Caudate nucleus (tissue), 63 donors: ENCODE measurements at places on chromosomes 5 and 9.

GRCh38 chr5:133494923-133495246, 117.5 kb downstream of the FSTL4 start:
- DNase-seq, result no peak

DNA sequence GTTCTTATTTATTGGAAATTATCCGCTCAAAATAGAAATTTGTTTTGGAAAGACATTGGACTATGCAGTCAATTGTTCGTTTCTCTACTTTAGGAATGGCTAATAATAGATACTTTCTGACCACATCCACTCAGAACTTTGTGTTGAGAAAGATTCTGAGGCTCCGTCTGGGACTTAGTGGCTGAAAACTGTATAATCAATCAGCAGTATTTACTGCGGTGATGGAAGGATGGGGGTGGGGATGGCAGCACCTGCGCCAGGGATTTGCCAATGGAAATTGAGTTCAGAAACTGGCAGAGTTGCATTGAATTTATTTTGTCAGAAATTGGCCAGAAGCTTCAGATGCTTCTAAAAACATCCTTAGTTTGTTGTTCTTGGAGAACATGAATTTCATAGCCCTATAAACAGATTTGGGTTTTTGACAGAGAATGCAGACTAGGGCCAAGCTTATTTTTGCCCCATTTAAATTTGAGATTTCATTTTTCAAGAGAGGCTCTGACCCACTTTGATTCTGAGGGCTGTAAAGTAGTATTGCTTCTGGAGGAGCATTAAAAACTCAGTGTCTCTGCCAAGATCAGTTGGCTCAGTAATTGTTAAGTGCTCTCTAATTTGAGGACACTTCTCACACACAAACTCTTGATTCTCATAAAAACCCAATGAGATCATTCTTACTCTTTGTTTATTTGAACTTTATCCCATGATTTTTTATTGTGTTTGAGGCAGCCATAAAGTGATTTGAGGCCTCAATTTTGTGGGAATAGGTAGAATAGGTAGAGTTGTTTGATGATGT, 215.1 kb downstream of the CD180 start:
- no peak for DNase-seq

DNA sequence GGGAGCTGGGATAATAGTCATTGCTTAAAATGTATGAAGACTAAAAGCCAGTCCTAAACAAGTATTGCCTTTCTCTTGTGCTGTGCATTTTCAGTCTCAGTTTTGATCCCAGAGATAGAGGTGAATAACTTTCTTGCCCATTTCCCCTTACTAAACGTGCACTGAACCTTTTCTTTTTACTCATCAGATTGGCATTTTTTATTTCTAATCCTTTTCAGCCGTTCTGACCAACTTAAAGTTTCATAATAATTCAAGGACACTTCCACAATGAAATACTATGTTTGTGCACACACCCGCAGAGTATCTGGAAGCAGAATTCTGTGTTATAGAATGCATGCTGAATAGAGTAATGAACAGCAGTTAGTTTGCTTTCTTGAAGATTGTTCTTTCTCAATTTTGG, 343.6 kb downstream of the LRRC70 start:
- DNase-seq, result no peak

GRCh38 chr5:62791059-62791458, 212.4 kb downstream of the LRRC70 start:
- no peak for DNase-seq

GRCh38 chr5:68499987-68500386, 284.4 kb downstream of the PIK3R1 start:
- no peak for DNase-seq

GRCh38 chr9:76716085-76716672, 48.1 kb upstream of the PCA3 start:
- no peak for DNase-seq

GRCh38 chr9:109887079-109887478, 107.1 kb downstream of the PALM2AKAP2 start:
- no peak for DNase-seq

GRCh38 chr9:129696944-129697655, 31.7 kb downstream of the PRRX2 start:
- DNase-seq, result no peak

DNA sequence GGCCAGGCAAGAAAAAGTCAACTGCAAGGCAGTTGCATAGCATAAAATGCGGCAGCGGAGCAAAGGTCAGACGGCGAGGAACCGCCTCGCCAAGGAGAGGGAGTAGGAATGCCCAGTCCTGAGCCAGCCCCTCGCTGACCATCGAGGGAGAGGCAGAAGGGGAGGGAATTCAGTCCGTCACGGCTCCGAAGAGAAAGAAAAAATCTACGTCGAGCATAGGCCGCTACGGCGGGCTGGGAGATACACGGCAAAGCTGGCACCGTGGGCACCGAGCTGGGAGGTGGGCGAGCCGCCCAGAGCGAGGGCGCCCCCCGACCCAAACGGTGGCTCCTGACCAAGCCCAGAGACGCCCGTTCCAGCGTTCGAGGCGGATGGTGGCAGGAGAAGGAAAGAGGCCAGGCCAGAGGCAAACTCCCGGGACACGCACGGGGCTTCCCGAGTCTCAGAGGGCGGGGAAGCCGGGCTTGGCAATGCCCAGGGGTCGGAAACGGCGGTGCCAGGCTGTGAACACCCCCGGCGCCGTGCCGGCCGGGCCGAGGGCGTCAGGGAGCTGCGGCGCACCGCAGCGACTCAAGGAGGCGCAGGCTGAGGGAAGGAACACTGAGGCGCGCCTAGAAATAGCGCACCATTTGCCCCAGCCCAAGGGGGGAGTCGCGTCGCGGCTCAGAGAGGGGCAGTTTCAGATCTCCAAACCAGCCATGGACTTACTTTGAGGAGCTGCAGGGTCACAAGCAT, 518 bp downstream of the SPRY4 start:
- no peak for DNase-seq

GRCh38 chr9:112118009-112118408, 57.1 kb downstream of the SUSD1 start:
- DNase-seq, result no peak

- no peak for DNase-seq
Observed at GRCh38 chr5:138819081-138819480, 56.1 kb downstream of the LRRTM2 start.

DNA sequence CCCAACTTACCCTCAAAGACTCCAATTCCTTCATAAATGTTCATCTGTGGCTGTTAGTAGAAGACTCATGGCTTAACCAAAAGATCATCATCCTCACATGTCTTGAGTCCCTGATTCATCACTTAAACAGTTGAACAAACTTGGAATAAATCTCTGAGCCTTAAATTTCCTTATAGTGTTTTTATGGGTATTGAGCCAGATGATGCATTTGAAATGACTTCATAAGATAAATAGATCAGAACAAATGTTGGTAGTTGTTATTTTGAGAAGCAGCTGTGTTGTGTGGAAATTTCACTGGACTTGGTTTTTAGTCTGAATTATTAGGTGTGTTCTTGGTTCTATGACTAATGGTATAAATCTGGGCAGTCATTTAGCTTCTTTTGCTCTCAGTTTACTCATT, 236.2 kb downstream of the NNT start:
- no peak for DNase-seq

DNA sequence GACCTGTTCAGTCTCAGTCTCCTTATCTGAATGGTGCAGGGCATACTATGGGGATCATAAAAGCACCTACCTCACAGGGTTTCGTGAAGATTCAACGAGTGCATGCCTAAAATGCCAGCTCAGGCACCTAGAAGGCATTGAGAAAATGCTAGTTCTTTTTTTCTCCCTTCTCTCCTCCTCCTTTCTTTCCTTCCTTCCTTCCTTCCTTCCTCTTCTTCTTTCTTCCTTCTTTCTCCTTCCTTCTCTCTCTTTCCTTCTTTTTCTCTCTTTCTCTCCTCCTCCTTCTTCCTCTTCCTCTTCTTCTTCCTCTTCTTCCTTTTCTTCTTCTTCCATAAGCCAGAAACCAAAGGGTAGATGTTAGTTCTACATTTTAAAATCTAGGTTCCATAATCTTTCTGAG, 12.3 kb upstream of the RAB14 start:
- DNase-seq, result no peak

- DNase-seq, result no peak
Observed at GRCh38 chr5:38453921-38454320, 102.5 kb downstream of the LIFR start.

DNA sequence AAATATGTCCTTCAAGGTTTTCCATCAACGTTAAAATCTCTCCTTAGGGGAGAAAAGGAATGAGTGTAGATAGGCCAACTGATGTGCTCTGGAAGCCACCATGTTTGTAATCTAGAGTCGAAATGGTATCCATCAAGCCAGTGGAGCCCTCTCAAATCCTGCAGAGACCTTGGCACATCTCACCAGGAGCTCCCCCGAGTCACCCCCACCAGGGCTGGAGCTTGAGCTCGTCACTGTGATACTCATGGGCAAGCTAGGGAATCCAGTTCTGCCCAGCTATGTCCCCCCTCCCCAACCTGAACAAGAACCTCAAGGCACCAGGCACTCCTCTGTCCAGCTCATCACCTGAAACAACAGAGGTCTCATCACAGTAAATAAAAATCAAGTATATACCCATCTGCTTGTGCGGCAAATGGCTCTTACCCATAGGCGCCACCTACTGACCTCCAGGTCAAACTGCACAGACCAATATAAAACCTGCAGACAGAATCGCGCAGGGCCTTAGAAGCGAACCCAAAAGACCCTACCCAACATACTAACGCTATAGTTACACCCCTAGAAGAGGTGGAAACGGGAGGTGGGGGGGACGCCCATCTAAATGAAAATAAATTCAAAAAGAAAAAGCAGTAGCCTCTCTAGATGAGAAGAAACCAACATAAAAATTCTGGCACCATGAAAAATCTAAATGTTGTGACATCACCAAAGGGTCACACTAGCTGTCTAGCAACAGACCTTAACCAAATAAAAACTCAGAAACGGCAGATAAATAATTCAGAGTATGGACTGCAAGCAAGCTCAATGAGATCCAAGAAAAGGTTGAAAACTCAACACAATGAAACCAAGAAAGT, 75.0 kb downstream of the TTC39B start:
- DNase-seq, result no peak

GRCh38 chr5:138946241-138946623, 71.1 kb upstream of the LRRTM2 start:
- no peak for DNase-seq

- no peak for DNase-seq
Observed at GRCh38 chr5:157107508-157107907, 1.3 kb downstream of the HAVCR2 start.

DNA sequence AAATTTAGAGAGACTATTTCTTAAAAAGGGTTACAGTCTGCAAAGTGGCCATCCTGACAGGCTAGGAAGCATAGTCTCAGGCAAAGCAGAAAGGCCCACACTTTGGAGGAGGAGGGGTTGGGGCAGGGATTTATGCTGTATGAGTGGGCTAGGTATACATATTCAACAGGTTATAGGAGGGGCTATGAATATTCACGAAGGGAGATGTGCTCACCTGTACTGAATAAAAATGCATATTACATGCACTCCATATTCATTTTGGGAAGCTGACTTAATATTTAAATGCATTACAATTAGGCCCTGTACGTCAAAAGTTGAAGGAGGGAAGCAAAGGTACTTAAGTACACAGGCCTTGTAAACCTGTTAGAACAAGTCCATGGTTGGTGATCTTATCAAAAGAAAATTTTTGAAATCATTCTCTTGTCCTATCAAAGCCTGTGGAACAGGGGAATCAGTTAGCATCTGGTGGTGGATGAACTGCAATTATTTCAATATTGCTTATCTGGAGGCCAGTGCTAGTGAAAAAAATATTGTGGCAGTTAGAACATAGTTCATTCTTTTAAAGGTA, 1.6 kb downstream of the CENPP start:
- DNase-seq, result no peak

DNA sequence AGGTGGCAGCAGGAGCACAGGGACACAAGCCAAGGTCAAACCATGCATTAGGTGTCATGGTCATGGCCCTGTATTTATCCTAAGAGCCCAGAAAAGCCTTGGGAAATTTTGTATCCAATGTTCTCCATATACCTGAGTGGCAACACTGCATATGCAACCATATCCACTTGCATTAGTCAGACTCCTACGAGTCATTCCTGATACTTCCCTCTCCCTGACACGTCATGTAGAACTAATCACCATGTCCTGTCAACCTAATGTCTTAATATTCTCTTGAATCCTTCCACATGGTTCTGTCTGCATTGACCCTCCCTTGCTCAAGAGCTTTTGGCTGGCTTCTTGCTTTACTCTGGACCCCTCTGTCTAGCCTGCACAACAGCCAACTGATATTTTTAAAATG, 9.4 kb downstream of the SCGB3A2 start:
- no peak for DNase-seq

GRCh38 chr9:22211588-22212360, 202.7 kb upstream of the CDKN2B start:
- no peak for DNase-seq

DNA sequence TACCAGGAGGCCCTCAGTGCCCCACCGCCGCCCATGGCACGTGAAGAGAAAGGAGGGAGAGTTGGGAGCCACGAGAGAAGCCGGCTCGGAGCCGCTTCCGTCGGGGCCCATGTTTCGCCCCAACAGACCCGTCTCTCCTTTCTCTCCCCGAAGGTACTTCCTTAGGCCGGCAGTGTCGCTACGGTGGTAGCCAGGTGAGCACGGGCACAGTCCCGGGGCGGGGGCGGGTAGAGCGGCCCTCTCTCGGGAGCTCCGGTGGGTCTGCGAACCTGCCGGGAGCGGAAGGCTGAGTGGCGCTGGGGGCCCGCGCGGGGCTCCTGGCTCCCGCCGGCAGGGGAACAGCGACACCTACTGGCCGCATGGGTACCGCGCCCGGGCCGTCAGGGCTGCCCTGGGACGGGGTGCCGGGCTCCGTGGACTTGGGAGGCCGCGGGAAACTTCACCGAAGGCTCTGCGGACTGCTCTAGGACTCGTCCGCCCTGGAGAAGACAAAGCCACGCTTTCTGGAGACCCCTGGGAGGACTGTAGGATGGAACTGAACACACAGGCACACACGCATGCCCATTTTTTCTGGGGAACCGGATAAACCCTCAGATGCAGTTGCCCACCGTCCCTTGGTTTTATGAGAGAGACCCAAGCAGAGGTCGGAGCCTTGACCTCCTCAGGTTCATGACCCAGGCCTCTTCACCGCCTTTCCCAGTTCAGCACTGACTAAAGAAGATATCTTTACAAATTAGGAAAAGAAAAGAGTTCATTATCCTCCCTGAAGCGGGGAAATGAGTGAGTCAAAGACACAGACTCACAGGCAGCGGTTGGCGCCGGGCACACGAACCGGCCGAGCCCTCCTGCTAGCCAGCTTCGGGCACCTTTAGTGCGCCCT, 202.5 kb downstream of the MEF2C start:
- DNase-seq, result peak; percentile 61

DNA sequence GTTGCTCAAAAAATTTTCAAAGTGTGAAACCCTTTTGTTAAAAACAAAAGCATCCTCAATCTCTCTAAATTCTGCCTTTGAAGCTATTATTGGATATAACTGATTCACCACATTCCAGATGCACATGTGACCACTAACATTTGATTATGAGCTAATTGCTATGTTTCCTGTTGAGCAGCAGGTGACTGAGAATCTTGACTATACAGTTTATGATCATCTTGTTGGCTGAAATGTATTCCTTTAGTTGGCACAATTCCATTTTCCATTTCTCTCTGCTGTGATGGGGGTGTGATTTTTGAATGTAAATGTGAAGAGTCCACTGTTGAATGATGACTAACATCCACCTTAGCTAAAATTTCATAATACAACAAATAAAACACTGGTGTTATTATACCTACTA, 10.7 kb downstream of the LYSMD3 start:
- no peak for DNase-seq
